ENCODE measurements at places on chromosomes 7 and 10.

DNA sequence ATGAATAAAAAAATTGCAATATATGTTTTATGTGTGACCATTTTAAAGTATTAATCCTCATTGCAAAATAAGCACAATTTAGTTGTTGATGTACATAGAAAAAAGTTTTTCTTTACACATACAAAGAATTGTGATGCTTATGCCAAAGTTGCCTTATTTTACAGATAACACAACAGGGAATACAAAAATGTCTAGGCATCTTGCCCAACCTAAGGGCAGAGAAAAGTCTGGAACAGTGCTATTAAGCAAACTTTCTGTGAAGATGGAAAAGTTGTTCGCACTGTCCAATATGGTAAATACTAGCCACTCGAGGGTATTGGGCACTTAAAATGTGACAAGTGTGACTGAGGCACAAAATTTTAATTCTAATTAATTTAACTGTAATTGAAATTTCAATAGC is 190.2 kb upstream of the HGF start:
- no peak for DNase-seq

DNA sequence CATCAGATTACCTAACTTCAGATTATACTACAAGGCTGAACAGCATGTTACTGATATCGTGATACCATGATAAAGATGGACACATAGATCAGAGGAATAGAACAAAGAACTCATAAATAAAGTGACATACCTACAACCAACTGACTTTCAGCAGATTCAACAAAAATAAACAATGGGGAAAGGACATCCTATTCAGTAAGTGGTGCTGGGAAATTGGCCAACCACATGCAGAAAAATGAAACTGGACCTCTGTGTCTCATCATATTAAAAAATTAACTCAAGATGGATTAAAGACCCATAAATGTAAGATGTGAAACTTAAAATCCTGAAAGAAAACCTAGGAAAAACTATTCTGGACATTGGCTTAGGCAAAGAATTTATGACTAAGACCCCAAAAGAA is 158.6 kb downstream of the ZEB1 start:
- no peak for DNase-seq

DNA sequence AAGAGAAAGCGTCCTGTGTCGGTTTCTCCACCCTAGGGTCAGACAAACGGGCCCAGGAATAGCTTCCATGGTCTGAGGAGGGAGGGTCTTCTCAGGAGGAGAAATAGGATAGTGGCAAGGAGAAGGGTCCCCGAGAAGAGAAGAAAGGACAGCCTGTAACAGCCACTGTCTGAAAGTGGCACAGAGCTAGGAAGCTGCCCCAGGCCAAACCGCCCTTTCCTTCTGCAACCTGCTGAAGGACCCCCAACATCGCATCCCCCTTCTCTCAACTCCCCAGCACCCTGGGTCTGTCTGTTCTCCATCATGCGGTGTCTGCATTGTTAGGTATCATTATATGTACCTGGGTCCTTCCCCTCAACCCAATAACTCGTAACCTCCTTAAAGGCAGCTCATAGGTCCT is 47.1 kb downstream of the COL17A1 start:
- no peak for DNase-seq

DNA sequence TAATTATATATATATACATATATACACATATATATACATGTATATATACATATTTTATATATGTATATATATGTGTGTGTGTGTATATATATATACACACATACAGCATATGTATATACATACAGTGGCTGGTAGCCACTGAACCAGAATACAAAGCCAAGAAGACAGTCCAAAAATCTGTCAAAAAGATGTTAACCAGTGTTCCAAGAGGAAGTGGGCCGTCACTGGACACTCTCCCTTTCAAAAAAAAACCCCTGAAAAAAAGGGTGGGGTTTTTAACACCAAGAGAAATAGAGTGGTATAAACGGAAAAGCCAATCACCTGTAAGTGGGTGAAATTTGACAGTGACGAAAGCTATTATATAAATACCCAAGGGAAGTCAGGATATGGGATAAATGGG is 31.1 kb upstream of the C1GALT1 start:
- DNase-seq, result no peak

- DNase-seq, result no peak
Measured at GRCh38 chr7:149714910-149715471, 58.4 kb downstream of the ZNF467 start.

DNA sequence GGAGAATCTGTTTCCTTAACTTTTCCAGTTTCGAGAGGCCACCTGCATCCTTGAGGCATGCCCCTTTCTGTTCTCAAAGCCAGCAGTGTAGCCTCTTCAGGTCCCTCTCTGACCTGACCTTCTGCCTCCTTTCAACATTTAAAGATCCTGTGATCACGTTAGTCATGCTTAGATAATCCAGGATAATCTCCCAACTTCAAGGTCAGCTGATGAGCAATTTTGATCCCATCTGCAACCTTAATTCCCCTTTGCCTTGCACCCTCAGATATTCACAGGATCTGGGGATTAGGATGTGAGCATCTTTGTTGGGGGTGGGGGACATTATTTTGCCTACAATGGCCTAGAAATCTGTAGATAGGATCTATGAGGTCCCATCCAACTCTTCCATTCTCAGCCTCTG is 8.0 kb downstream of the HKDC1 start:
- no peak for DNase-seq

- DNase-seq, result no peak
Measured at GRCh38 chr7:36717586-36717985, 6.7 kb downstream of the AOAH start.

DNA sequence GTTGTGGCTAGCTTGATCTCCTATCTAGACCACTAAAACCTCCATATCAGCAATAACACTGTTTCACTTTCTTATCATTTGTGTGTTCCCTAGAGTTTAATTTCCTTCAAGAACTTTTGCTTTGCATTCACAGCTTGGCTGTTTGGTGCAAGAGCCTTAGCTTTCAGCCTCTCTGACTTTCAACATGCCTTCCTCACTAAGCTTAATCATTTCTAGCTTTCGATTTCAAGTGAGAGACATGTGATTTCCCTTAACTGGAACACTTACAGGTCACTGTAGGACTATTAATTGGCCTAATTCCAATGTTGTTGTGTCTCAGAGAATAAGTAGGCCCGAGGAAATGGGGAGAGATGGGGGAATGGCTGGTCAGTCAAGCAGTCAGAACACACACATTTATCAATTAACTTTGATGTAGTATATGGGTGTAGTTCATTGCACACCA is 10.6 kb upstream of the BPGM start:
- DNase-seq, result no peak

GRCh38 chr7:24703296-24703695 is 54.0 kb downstream of the GSDME start:
- DNase-seq, result no peak

GRCh38 chr10:129057856-129058663 is 409.0 kb upstream of the MGMT start:
- DNase-seq, result no peak

GRCh38 chr10:46520941-46521340 is 35.5 kb downstream of the GPRIN2 start:
- DNase-seq, result no peak

GRCh38 chr7:157017603-157018327 is 7.3 kb upstream of the MNX1 start:
- no peak for DNase-seq

- no peak for DNase-seq
Measured at GRCh38 chr7:112646783-112647182, 143.4 kb downstream of the TMEM168 start.

DNA sequence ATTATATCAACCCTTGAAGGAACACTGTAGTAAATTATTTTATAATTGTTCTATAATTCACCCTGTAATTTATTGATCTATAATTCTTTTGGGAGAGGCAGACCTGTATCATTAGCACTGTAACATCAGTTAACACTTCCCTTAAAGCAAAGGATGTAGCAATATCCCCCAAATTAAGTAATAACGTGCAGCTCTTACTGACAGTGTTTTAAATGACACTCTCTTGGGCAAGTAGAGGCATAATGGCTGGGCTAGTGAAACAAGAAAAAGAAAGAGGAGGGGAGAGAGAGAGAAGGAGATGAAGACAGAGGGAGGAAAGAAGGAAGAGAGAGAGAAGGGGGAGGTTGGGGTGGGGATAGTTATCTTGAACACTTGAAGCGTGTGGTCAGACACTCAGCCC is 161.0 kb upstream of the RNF32 start:
- DNase-seq, result no peak

DNA sequence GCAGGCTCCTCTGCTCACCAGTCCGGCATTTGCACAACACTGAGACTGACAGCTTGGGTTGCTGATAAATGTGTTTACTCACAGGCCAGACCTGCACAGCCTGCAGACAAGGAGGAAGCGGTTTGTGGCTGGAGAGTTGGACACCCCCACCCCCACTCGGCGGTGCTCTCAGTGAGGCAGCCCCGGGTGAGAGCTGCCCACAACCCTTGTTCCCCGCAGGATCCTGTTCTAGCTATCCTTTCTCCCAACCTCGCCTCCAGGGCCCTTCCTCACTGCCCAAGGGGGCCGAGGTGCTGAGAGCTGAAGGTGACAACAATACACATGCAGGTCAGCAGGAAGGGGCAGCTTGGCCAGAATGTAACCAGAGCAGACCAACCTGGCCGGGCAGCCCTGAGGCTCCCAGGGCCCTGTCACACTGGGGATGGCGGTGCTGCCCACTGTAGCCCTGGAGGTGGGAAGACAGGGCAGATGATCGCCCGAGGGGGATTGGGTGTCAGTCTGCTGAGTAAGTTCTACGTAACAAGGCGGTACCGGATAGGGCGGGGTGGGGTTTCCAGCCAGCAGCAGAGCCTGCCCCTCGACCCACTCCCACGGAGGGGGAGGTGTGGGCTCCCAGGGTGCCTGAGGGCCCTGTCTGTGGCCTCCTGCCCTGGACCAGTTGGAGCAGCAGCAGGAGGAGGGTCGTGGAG is 2.1 kb upstream of the ADAM8 start:
- DNase-seq, result no peak

DNA sequence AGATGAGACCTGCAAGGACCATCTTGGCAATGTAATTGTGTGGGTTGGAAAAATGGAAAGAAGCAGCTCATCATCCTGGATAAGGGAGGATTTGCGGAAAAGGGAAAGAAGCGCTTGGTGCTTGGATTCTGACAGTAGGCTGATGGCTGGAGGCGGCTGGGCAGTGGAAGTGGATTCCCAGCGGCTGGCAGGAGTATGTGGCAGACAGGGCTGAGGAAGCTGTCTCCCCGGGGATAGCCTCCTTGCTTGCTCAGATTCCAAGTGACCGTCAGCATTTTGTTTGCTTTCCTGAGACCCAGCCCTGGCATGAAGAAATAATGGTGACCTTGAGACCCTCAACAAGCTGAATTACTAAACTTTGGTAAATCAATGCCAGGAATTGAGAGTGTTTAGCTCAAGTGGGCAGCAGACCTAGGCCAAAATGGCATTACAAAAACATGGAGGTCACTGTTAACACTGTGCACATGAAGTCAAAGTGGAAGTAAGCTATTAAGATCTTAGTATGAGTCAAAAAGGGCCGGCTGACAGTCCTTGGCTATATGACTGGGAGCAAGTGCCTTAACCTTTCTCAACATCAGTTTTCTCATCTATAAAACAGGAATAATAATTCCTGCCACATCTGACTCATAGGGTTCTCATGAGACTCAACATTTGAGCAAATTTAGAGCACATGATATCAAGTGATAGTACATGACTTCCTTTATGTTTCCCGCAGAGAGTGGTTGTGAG is 21.3 kb downstream of the SLC25A28 start:
- DNase-seq, result no peak

GRCh38 chr10:91614225-91614624 is 18.6 kb downstream of the PPP1R3C start:
- DNase-seq, result no peak

DNA sequence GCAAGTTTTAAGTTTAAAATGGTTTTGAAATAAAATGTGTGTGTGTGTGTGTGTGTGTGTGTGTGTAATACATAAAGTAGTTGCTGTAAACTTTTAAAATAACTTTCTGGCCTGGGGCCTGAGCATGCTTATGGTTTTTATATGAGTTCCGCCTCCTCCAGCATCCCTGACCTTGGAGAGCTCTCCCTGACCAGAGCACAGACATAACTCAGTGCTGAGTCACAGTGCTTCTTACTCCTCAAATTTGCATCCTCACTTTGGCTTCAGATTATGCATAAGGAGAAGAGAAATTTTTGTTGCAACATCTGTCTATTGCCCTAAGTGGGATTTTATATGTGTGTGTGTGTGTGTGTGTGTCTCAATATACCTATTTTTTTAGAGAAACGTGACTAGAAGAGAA is 200.8 kb downstream of the ELMO1 start:
- no peak for DNase-seq

GRCh38 chr10:21161647-21162046 is 264.5 kb upstream of the NEBL start:
- no peak for DNase-seq

- peak; percentile 12 for DNase-seq
Measured at GRCh38 chr10:78335691-78336401, 302.2 kb downstream of the RPS24 start.

GRCh38 chr10:17607603-17608332 is 9.4 kb downstream of the HACD1 start:
- DNase-seq, result no peak

DNA sequence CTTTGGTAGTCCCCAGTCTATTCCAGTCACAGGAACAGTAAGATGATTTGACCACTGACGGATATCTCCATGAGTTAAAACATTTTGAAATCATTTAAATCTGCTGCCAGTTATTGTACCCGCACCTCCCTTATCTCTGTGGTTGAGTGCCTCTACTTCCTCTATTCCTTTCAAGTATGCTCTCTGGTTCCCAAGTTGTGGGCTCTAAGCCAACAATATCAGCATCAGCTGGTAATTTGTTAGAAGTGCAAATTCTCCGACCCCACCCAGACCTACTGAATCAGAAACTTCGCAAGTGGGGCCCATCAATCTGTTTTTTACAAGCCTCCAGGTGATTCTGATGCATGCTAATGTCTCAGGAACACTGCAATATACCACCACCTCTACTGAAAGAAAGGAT is 235.5 kb downstream of the CCSER2 start:
- DNase-seq, result no peak

- DNase-seq, result no peak
Measured at GRCh38 chr10:4719671-4720070, 106.3 kb upstream of the AKR1E2 start.

GRCh38 chr7:35485436-35485835 is 209.5 kb downstream of the HERPUD2 start:
- DNase-seq, result no peak

DNA sequence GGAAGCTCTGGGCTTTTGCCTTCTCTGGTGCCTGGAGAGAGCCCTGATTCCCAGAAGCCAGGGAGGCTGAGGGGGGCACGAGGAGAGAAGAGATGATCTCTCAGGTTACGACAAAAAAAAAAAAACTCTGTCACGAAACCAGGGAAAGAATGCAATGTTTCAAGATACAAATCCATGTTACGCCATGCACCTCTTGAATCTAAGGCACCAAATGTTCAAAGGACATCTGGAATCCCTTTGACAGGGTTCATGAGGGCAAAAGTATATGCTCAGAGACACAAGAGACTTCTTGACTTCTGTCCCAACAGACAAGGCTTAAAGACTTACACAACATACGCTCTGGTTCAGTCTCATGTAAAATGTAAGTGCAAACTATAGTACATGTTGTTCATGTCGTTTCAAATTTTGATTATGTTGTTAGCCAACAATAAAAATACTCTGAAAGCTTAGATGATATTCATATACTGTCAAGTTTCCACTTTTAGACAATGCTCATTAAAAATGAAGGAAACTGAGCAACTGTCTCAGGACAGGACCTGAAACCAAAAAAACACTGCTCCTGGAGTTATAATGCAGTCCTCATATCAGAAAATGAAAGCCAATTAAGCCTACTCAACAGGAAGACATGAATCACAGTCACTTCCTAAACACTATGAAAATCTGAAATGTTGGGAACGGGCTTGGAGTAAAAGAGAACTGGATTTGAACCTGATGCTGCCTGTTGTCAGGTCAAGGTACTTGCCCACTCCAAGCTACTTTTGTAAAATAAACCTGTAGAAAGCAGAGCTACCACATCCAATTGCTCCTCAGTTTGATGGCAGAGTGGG is 72.3 kb downstream of the CHCHD3 start:
- no peak for DNase-seq

Data from smooth muscle cell of the brain vasculature (primary cell).